ENCODE measurements at places on chromosomes 11 and 22. TPM values are rescaled to one million over a fixed set of nuclear protein-coding genes. Genes with fewer than 3 reads are reported as not detected.

The CASP5 gene
- total RNA-seq: not detected

DNA sequence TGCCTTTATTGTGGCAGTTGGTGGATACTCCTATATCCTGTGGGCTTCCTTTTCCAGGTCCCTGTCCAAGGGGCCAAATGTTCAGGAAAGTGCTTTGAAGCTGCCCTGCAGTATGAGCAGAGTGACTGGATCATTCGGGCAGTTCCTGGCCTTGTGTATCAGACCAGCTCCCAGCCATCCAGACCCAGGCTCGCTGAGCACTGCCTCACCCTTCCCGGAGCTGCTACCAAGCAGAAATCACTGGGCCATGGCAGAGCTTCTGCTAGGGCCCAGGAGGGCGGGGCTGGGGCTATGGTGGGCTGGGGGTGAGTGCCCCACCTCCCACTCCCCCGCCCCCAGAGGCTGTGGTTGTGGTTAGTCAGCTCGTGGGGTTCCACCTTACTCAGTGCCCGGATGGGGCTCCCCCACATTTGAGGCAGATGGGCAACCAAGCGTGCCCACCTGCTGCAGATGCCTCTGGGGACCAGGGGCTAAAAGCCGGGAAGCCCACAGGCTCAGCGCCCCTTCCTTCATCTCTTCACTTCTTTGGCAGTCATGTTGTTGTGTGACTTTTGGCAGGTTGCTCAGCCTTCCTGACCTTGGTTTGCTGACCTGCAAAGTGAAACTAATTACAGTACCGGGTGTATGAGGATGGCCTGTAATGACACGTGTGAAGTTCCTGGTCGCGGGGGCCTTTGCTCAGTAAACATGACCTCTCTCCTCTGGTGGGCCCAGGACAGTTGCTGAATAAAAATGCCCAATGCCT lies 2.1 kb upstream of the LRRC32 start:
- no peaks in the 10 kb centered on the region for H3K4me1 ChIP-seq
- peaks cover 8% of the 10 kb centered on the region for H3K27me3 ChIP-seq
- no peak overlapping the region for H3K4me3 ChIP-seq
- DNase-seq: no peak
- no peaks in the 10 kb centered on the region for H3K36me3 ChIP-seq

DNA sequence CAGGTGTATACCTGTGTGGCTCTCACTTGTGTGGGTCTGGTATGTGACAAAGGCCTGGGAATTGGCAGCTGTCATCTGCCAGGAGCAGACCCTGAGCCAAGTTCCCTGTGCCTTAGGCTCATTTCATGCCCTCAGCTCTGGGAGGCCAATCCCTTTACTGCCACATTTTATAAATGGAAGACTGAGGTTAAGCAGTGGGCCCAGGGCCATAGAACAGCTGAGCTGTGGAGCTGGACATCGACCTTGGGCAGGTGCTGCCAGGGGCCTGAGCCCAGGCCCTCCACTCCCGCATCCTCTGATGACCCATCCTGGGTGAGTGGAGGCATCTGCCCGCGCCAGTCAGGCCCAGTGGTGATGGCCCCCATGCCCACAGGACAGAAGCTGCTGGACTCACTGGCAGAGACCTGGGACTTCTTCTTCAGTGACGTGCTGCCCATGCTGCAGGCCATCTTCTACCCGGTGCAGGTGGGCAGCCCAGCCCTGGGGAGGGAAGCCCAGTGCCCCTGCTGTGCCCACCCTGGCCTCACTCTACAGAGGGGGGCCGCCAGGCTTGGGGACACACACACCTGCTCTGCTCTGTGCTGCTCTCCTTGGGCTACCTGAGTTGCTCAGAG lies 20.9 kb upstream of the ARHGAP8 start:
- peaks cover 5% of the 10 kb centered on the region for H3K27me3 ChIP-seq
- H3K36me3 ChIP-seq: no peaks in the 10 kb centered on the region
- DNase-seq: no peak
- no peaks in the 10 kb centered on the region for H3K4me1 ChIP-seq

The CNGA4 gene
- total RNA-seq: not detected

DNA sequence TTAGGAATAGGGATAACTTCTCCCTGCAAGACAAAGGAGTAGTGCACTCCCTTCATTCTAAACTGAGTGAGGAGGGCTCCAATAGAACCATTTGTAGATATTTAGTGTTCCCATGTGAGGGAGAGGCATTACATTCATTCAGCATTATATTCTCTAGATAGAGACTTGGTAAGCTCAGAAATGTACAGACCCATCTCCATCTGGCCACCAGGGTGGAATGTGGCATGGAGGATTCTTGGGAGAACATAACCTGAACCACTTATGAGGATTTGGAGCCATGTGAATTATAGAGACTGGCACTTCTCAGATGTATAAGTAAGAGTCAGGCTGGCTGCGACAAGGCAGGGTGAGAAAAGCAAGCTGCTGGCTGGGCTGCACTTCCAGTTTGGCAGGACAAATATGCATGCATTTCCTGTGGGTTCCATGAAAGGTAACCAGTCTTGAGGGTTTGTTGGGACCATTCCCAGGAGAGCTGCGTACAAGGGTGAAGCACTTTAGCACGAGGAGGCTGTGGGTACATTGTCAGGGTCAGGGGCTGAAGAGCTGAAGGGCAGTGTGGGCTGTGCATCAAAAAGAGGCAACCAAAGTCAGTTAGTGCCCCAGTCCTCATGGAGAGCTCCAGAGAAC lies 9.2 kb downstream of the RRP8 start:
- H3K27me3 ChIP-seq: no peaks in the 10 kb centered on the region
- no peak overlapping the region for H3K4me3 ChIP-seq
- no peak for DNase-seq
- H3K27ac ChIP-seq: no peak overlapping the region

- no peak overlapping the region for H3K27ac ChIP-seq
- H3K27me3 ChIP-seq: peaks cover 33% of the 10 kb centered on the region
- no peaks in the 10 kb centered on the region for H3K36me3 ChIP-seq
Measured at GRCh38 chr22:45903355-45904135, 73.4 kb downstream of the WNT7B start.

DNA sequence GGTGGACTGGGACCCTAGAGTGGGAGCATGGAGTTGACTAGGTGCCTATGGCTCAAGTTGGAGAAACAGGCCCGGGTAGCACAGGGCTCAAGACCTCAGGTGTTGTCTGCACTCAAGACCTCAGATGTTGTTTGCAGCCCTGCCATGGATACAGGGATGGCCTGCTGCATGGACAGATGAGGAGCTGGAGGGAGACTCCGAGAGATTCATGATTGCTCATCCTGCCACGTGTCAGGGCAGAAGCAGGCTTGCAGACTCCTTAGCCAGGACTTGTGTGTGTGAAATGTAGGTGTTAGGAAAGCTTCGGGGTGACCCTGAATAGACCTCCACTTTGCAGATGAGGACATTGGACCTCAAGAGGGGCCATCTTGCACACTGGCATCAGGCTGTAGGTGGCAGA lies 921 bp downstream of the CCDC116 start:
- H3K36me3 ChIP-seq: no peaks in the 10 kb centered on the region
- H3K27ac ChIP-seq: no peak overlapping the region
- DNase-seq: no peak
- H3K4me1 ChIP-seq: peaks cover 7% of the 10 kb centered on the region
- no peak overlapping the region for H3K4me3 ChIP-seq

DNA sequence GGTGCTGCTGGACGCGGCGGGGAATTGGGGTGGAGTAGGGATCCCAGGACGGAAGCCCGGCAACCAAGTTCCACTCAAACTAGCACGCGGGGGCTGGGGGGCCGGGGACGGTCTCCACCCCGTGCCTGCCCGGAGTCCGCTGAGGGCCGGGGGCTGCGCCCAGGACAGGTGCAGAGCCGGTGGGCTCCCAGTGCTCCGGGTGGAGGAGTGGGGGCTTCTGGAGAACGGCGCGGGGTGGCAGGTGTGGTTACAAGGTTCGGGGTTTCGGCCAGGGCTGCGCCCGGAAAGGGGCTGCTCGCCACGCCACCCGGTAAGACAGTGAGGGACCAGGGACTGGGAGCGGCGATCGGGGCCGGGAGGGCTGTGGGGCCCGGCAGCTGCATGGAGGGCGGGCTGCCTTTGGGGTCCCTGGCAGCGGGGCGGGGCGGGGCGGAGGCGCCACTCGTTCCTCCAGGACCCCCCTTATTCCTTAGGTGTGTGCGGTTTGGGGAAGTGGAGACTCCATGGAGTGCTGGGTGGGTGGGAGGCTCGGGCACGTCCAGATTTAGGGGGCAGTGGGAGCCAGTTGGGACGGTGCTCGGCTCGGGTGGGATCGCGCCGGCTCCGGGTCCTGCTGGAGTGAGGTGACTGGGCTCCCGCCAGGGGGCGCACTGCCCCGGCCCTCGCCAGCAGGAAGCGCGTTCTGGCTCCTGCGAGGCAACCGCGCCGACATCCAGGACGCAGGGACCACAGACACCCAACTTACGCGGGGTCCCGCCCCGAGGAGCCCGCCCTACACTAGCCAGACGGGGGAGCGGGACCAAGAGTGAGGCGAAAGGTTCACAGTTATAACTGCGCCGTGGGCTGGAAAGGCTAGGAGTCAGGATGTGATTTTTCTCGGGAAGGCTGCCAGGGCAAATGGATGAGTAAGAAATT lies 868 bp downstream of the TSPAN18 start:
- H3K4me1 ChIP-seq: peaks cover 37% of the 10 kb centered on the region
- no peaks in the 10 kb centered on the region for H3K27me3 ChIP-seq
- H3K36me3 ChIP-seq: no peaks in the 10 kb centered on the region
- peak; percentile 93 for DNase-seq
- peak overlapping the region; percentile 77 for H3K4me3 ChIP-seq
- peak overlapping the region; percentile 44 for H3K27ac ChIP-seq

DNA sequence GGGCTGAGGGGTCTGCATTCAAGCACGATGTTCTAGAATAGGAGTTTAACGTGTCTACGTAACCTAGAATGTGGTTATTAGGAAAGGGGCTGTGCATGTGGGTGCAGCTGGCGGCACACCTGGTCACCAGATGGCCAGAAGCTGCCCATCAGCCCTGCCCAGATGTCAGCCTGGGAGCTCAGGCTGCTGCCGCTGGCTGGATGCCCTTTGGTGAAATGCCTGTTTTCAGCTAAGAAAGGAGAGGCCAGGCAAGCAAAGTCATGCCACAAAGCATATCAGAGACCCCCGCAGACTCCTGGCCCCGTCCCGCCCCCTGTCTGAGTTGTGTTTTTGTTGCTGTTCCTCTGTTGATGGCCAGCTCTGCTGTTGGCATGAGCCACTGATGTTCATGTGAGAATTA lies 11.3 kb upstream of the ADORA2A start:
- no peak overlapping the region for H3K27ac ChIP-seq
- DNase-seq: no peak
- no peaks in the 10 kb centered on the region for H3K4me1 ChIP-seq
- peaks cover 10% of the 10 kb centered on the region for H3K36me3 ChIP-seq

The SYT7 gene
- 2.0 TPM for total RNA-seq

DNA sequence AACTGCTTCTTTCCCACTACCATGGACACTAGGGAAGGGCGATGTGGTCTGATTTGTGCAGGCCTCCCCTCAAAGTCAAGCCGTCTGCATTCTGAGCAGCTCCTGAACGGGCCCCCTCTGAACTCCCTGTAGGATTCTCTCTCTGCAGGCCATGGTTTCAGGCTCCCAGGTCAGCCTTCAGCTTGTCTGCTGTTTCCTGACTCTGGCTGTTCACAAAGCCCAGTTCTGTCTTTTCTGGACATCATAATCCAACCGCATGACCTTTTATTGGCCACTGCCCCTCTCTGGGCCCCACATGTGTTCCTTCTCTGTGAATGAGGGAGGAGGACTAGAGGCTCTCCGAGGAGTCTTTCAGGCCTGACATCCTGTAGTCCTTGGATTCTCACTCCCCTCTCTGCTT lies 161.0 kb downstream of the FEZ1 start:
- no peaks in the 10 kb centered on the region for H3K27me3 ChIP-seq
- no peaks in the 10 kb centered on the region for H3K36me3 ChIP-seq
- no peak for DNase-seq
- H3K27ac ChIP-seq: no peak overlapping the region
- no peaks in the 10 kb centered on the region for H3K4me1 ChIP-seq
- no peak overlapping the region for H3K4me3 ChIP-seq

The APOBEC3G gene
- total RNA-seq: 2.5 TPM

GRCh38 chr11:9380773-9381172 lies 3.7 kb upstream of the IPO7 start:
- H3K36me3 ChIP-seq: no peaks in the 10 kb centered on the region
- H3K4me1 ChIP-seq: no peaks in the 10 kb centered on the region
- no peak overlapping the region for H3K4me3 ChIP-seq
- H3K27ac ChIP-seq: no peak overlapping the region
- H3K27me3 ChIP-seq: no peaks in the 10 kb centered on the region

- H3K36me3 ChIP-seq: no peaks in the 10 kb centered on the region
- no peaks in the 10 kb centered on the region for H3K27me3 ChIP-seq
- no peak overlapping the region for H3K4me3 ChIP-seq
- no peak for DNase-seq
Measured at GRCh38 chr22:17083255-17083654, 1.5 kb upstream of the IL17RA start.

DNA sequence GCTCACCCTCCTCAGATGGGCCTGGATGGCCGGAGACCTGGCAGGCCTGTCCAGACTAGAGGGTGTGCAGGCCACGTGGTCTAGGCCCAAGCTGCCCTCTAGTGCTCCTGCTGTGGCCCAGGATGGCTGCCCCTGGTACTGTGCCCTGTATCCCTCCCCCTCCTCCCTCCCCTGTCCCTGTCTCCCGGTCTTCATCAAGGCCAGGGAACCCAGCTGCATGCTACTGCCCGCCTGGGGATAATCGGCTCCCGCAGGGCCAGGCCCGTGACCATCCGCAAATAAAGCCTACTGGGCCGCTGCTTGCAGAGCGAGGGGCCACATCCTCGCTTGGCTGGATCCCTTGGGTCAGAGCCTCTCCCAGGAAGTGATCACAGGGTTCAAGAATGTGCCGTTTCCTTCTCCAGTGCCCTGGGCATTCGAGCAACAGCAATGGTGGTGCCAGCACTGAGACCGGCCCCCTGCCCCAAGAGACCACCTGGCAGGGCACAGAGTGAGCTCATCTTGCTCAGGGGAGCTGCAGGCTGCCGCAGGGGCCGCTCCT lies 51.1 kb downstream of the WNT7B start:
- no peak overlapping the region for H3K27ac ChIP-seq
- H3K4me1 ChIP-seq: no peaks in the 10 kb centered on the region
- no peaks in the 10 kb centered on the region for H3K27me3 ChIP-seq

DNA sequence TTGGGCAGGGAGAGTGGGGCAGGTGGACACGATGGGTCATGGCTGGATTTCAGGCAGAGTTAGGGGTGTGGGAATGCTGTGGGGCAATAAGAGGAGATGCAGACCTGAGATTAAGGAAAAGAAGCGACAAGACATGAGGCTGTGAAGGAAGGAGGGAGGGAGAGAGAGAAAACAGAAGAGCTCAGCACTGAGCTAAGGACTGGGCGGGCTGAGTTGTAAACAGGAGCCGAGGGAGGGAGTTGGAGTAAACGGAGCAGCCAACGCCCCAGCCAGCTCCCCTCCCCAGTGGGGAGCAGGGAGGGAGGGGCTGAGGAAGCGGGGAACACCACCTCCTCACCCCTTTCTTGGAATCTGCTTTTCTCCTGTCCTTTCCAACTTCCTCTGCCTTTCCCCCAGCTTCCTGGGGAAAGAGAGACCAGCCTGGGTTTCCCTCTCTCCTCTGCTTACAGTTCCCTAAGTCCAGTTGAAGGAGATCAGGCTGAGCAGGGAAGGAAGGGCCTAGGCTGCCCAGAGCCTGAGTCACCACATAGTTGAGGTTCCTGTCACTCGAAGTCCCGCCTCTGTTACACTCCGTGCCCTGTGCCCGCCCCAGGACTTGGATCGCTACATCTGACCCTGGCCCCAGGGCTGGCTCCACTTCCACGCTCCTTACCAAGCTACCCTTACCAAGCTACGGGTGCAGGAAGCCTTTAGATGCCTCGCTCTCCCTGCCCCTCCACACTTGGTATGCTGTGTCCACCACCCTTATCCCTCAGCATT lies 6.7 kb upstream of the AHNAK start:
- H3K36me3 ChIP-seq: peaks cover 16% of the 10 kb centered on the region
- H3K27me3 ChIP-seq: no peaks in the 10 kb centered on the region
- H3K27ac ChIP-seq: peak overlapping the region; percentile 90

GRCh38 chr11:114466742-114467141 lies 27.5 kb downstream of the REXO2 start:
- H3K4me3 ChIP-seq: no peak overlapping the region
- no peak overlapping the region for H3K27ac ChIP-seq
- H3K27me3 ChIP-seq: no peaks in the 10 kb centered on the region
- H3K4me1 ChIP-seq: no peaks in the 10 kb centered on the region
- no peak for DNase-seq
